CD4-positive, alpha-beta T cell treated with Interferon alpha-2 for 1 hour (primary cell): ENCODE measurements at places on chromosomes 2 and 18.

GRCh38 chr2:238821391-238821790, 26.5 kb upstream of the TWIST2 start:
- DNase-seq: no peak

DNA sequence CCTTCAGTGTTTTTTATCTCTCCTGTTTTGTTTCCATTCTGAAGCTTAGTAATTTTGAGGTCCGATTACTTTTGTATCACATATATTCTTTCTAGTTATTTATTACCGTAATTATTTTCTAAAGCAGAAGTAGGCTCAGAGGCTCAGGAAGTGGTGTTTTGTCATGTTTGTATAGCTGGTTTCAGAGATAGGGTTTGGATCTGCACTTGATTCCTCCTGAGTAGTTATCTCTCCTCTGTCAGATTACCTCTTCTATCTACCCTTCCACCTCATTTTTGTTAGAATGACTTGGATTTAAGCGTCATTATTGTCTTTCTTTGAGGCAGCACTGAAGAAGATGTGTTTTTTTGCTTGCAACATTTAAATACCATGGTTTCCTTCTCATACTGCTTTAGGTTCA, 95.4 kb downstream of the MTA3 start:
- no peak for DNase-seq

DNA sequence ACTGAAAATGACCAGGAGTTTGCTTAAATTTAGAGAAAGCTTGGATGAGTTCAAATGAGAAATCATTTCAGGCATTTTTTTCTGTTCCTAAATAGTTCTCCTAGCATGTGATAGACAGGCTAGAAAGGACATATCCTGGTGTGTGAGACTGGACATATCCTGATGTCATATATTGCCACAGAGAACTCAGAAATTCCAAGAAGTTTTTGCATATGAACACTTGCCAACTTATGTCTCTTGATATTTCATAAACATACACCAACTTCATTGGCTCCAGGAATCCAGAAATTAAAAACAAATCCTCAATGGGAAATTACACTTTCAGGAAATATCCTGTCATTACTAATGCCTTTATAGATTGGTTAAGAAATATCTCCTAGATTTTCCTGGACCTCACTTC, 2.9 kb upstream of the SERPINB4 start:
- DNase-seq: no peak

DNA sequence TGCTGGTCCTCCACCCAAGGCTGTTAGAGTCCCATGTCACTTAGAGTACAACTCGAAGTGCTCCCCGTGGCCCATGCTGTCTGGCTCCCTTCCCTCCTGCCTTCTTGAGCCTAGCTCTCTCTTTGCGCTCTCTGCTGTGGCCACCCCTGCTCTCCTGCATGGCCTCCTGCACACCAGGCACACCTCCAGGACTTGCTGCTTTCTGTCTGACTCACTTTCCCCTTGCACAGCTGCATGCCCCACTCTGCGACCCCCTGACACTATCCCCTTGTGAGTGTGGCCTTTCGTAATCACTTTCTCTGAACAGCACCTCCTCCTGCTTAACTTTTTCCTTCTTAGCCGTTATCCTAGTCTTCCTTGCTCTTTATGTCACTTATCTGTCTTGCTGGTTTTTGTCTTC, 343.6 kb downstream of the TGIF1 start:
- no peak for DNase-seq

GRCh38 chr2:58871469-58872142, 630.5 kb upstream of the FANCL start:
- no peak for DNase-seq

DNA sequence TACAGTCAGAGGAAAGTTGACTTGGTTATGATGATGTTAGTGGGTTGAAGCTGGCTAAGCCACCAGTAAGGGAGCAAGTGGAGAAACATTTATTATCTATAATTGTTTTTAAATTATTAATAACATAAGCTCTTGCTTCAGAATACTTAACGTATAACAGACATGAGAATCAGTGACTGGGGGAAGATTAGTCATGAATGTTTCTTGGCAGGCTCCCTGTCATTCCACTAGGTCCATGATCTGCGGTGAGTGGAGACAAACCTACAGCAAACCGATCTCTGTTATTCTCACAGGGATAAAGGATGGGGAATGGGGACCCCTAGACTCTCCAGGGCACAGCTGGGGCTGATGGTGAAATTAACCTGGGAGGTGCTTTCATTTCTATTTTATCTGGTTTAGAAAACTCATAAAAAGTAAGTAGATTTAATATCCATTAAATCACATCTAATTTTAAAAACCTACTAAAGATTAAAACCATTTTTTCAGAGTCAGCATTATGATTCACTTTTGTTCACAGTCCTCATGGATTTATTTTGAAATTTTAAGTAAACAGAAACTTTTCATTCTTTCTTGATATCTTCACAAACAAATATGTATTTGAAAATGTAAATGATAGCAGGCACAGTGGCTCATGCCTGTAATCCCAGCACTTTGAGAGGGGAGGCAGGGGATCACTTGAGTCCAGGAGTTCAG, 420.3 kb downstream of the PTPRM start:
- DNase-seq: no peak

- no peak for DNase-seq
Observed at GRCh38 chr2:221104361-221104811, 467.7 kb downstream of the EPHA4 start.

DNA sequence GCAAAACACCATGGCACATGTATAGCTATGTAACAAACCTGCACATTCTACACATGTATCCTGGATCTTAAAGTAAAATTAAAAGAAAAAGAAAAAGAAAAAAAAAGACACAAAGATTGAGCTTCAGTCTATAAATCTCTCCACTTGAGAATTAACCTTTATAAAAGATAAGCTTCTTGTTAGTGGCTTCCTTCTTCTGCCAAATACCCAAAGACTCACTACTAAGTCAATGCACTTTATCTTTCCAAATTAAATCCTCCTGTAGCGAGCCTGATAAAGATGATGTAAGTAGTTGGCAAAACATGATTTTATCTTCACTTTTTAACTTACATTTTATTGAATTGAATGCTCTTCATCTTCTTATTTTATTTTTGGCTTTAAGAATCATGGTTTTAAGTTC, 349.9 kb downstream of the TRIB2 start:
- DNase-seq: no peak

DNA sequence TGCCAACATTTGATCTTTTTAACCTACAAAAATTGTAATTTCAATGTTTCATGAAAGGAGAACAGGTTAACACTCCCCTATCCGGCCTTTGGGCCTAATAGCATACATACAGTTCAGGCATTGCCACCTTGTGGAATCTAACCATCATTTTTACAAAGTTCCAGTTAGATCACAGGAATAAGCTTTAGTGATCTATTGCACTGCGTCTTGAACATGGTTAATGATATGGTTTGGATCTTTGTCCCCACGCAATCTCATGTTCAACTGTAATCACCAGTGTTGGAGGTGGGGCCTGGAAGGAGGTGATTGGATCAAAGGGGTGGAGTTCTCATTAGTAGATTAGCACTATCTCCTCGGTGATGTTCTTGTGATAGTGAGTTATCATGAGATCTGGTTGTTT, 58.2 kb upstream of the NEUROD1 start:
- no peak for DNase-seq

DNA sequence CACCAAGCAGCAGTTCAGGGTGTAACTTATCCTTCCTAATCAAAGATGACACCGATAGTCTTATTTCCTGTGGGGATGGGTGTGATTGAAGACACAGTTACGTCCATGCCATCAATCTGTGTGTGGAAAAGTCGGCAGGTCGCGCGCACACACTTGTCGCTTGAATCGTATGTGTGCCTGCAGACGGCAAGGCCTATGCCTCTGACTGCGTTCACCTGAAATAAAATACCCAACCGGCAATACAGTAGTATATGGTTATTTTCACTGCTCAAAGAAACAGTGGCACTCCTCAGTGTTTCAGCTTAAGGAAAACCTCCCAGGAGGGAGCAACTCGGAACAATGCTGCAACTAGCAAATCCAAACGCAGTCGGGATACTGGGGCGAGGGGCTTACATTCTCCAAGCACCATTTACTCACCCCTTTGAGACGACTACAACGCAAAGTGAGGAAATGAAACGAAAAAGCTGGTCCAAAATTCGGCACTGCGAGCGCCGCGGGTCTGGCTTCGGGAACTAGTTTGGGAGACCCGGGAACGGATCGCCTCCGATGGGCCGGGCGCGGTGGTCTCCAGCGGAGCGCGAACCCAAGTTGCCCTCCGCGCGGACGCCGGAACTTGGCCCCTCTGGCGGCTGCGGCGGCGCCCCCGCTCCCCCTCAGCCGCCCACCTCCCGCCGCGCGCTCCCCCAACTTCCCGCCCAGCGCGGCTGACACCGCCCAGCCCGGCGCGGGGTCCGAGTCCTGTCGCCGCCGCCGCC, 675 bp downstream of the PRKD3 start:
- peak; percentile 31 for DNase-seq

DNA sequence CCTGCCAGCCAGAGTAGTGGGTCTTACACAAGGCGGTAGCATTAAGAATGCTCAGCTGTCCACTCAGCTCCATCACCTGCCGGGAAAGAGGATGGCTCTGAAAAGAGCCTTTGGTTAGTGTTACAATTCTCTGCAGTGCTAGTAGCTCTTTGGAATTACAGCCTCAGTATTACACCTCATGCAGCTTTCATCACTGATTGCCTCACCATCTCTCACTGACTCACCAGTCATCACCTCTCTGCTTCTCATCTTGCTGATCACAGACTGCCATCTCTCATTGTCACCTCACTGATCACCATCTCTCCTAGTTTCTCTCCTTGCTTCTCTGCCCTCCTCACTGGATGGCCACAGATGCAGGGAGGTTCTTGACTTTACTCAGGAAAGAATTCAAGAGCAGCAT, 573.5 kb upstream of the SETBP1 start:
- no peak for DNase-seq

- no peak for DNase-seq
Observed at GRCh38 chr2:129812654-129813053, 166.8 kb upstream of the RAB6C start.

DNA sequence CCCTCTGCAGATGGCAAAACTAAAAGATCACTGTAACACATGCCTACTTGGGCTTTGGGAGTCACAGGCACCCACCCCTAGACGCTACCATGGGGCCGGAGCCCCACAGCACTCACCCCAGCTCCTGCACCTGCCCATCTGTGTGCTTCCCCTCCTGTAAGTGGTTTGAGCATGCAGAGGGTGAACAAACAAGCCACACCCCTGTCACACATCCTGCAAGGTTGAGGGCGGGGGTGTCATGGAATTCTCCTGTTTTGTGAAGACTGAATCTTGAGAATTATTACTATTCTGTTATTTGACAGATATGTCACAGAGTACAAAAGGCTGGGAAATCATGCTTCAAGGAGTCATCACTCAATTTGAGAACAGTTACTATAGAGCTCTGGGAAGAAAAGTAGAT, 60.9 kb downstream of the RFTN2 start:
- DNase-seq: no peak
